Stimulated activated CD4-positive, alpha-beta T cell treated with anti-CD3 and anti-CD28 coated beads, Interleukin-15, amount 100 ng/mL, for 1 hour (primary cell): ENCODE measurements at places on chromosomes 6 and 20.

DNA sequence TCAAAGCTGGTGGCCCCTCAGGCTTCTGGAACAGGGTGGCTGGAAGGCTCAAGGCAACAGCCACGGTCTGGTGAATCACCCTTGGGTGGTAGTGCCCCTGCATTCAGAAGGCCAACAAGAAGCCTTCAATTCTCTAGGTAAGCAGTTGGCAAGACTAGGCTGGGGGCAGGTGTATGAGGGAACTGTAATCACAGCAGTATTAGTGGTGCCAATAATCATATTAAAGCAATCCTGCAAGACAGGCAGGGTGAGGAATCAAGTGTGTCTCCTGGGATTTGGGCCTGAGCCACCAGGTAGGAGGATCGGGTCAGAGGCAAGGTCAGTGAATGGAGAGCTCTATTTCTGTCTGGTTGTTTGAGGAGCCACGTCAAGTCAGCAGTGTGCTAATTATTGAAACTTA lies 24.9 kb upstream of the SCUBE3 start:
- no peak for DNase-seq

- DNase-seq, result no peak
Measured at GRCh38 chr6:110646951-110647910, 168.0 kb downstream of the CDK19 start.

DNA sequence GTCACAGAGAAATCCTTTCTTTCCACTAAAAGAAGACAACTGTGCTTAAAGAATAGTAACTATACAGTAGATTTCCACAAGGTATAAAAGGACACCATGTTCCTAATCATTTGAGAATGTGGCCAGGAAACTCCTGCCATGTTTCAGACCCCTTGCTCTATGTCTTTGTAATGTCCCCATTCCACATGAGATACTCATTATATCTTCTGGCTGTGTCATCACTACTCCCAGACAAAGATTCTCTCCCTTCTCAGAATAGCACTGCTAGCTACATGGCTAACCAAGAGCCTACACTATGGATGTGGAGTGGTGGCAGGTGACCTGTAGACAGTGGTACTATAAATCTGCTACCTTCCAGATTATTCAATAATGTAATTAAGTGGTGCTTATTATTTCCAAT lies 218.1 kb upstream of the MCHR2 start:
- DNase-seq, result no peak

DNA sequence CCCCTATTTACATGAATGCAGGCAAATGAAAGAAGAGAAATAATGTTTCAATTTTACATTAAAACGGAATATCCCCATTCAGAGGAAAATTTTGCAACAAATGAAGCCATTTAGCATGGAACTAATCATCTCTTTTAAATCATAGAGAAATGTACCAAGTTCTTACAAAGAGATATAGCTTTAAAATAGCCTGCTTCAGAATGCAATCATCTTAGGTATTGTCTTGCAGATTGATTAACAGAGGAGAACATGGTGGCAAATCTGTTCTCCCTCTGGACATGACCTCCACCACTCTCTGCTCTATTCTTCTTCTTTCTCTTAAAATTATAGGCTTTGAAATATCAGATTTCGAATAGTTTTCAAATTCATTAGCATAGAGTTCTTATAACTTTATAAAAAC lies 155.7 kb upstream of the DTNBP1 start:
- DNase-seq, result no peak

DNA sequence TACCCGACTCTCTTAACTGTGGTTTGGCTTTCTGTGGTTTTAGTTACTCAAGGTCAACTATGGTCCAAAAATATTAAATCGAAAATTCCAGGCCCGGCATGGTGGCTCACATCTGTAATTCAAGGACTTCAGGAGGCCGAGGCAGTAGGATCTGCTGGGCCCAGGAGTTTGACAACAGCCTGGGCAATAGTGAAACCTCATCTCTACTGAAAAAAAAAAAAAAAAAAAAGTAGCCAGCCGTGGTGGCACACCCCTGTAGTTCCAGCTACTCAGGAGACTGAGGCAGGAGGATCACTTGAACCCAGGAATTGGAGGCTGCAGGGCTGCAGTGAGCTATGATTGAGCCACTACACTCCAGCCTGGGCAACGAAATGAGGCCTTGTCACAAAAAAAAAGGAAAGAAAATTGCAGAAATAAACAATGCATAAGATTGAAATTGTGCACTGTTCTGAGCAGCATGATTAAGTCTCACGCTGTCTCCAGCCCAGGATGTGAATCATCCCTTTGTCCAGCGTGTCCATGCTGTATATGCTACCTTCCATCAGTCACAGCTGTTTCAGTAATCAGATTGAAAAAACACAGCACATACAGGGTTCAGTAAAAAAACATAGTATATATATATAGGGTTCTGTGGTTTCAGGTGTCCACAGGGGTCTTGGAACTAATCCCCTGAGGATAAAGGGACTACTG lies 40.7 kb downstream of the RGS17 start:
- no peak for DNase-seq

DNA sequence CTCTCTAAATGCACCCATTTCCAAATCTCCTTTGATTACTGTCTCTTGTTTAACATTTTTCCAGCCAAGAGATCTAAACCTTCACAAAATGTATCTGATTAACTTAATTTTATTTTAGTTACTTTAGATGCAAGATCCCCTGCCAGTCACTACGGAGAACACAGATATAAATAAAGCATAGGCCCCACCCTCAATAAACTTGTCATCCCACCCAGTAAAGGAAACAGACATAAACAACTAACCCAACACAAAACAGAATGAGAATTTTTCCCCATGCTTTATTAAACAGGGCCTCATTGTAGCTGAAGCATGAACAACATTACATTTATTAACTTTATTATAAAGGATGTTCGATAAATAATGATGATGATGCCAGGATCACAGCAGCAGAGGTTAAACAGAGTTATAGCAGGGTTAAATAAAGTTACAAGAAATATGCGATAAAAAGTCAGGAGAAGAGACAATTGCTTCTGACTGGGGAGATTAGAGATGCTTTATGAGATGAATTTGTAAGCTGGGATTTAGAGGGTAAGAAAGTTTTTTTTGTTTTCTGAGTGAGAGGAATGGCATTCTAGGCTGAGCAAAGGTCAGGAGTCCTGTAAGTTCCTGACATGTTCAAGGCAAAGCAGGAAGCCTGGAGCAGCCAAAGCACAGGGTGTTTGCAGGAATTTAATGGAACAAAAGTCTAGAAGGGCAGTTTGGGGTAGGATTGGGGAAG lies 41.1 kb downstream of the TFAP2A start:
- no peak for DNase-seq

DNA sequence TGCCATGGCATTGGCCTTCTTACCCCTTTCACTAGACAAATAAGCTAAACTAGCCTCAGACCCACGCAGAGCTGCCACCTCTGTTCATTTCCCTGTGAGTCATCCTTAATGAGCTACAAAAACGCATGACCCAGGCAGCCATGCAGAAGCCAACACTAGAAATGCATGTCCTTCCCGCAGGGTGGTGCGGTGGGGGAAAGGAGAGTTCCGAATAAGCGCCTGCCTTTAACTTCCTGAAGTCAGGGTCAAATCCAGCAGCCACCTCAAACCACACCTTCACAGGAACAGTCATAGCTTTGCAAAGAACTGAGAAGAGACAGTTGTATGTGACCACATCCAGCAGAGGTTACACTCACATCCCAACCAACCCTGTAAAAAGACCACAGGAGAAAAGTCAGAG lies 40.4 kb downstream of the IRF4 start:
- no peak for DNase-seq

GRCh38 chr6:106085692-106085983 lies 498 bp upstream of the PRDM1 start:
- no peak for DNase-seq

GRCh38 chr6:131937703-131938631 lies 13.2 kb downstream of the CCN2 start:
- no peak for DNase-seq

DNA sequence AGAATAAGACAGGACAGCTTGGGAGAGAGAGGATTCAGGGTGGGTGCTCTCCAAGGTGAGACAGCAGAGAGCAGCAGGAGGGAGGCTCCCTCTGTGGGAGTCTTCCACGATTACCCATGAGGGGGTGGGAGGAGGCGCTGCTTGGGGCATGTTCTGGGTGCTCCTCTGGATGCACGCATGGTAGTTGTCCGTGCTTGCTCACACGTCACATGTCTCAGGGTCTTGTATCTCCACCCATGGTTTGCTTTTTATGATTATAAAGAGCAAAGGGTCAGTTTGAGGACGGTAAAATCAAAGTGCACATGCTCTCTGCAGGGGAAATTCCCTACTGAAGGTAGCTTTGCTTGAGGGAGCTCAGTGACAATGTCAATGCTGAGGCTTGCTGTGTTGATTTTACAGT lies 338.4 kb downstream of the THBS2 start:
- DNase-seq, result no peak

- no peak for DNase-seq
Measured at GRCh38 chr6:11491596-11492463, 45.7 kb upstream of the TMEM170B start.

DNA sequence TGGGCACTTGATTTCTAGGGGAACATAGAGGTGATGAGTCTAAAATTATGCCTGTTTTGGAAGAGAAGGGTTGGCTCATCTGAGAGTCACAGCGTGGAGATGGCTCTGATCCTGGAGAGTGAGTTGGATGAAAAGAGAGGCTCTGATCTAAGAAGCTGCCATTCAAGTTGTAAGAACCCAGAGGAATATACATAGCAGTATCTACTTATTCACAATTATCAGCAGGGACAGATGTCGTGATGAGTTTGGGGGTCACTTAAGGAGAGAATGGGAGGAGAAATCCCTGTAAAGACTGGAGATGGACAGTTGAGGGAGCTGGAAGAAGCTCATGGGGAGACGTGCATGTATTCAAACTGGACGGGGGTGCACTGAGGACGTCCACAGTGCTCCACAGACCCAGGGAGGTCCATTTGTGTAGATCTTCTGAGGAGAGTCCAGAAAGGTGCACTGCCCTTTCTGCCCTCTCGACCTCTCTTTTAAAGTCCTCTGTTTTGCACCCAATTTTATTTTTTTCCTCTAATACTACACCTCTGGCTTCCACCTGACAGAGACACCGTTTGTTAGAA lies 124.7 kb upstream of the SSTR4 start:
- DNase-seq, result no peak

DNA sequence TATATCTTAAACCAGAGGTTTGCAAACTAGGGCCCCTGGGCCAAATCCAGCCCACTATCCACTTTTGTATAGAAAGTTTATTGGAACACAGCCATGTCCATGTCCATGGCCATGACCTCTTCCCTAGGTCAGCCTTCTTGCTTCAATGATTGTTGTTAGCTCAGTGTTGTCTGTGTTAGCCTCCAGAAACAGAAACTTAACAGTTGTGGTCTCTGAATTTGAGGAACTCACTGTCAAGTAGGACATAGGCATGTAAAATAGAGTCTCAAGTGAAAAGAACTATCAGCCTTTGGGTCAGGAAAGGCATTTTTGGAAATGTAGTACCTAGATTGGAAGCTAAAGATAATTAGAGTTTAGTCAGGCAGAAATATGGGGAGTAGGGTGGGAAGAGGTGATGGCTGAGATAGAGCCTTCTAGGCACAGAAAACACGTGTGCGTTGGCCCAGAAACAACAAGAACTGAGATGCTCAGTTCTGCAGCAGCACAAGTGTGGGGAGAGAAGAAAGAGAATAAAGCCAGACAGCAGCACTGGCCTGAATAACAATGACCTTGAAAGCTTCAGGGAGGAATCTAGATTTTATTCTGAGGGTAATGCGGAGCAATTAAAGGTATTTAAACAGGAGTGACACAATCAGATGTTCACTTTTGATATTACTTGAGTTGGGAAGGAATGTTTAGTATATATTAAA lies 87.0 kb upstream of the OLIG3 start:
- DNase-seq, result no peak

DNA sequence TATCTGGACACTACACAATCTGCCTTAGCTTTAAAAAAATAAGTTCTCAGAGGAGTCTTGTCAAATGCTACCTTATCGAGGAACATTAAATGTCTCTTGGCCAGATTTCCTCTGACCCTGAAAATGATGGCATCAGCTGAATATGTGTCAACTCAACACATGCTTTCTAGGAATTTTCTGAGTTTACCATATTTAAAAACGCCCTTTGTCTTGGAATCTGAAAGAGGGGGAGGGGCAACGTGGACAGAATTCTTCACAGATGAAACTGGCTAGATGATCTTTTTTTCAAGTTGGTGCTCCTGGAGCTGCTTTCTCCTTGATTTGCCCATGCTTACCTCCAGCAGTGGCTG lies 5.1 kb downstream of the SOX4 start:
- DNase-seq, result no peak

GRCh38 chr6:26196846-26197635 lies 109.8 kb downstream of the HFE start:
- peak; percentile 42 for DNase-seq

DNA sequence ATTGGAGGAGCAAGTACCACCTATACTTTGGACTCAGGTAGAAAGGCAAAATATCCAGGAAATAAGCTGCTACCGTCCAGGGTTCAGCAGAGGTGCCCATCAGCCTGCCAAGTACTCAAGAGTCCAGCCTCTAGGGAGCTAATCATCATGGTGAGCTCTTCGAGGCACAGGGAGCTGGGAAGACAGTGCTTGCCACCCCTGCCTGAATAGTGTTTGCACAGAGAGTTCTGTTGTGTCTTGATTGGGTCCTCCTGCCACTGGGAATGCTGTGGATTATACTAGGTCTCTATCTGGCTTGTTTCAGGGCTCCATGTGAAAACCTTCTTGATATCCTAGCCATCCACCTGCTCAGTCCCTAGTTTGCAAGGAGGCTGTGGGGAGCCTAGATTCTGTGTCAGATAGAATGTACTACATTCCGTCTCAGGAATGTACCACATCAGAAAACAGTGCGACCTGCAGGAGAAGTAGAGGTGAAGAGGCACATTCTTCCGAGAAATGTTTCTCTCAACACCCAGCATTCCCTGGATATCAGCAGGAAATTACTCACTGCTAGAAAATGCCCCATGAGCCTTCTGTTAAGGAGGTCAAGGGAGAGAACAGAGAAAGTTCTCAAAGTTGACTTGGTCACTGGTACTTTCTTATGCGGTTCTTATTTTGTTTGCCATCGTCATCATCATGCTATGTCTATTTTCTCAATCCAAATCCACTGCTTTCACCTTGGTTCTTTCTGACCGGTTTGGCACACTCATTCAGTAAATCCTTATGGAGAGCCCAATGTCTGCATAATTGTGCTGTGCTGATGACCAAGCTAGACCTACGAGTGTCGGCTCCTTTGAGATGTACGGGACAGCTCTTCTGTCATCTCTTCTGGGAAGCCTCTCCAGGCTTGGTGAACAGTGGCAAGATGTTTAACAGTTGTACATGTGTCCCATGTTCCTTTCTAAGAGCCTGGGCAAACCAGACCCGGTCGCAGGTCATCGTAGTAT lies 30.7 kb downstream of the PTPN1 start:
- DNase-seq, result no peak
